ENCODE measurements at places on chromosomes 7 and 10. TPM values are rescaled to one million over a fixed set of nuclear protein-coding genes. Genes with fewer than 3 reads are reported as not detected.

Gene OR2F1
- total RNA-seq = not detected

Gene COL17A1
- 0.32 TPM for total RNA-seq

Gene MEOX2
- total RNA-seq = 17.1 TPM

Gene ZMIZ1
- total RNA-seq = 102 TPM

Gene ATG9B
- total RNA-seq = 0.38 TPM
